Astrocyte (in vitro differentiated cells and primary cell): ENCODE measurements at places on chromosomes 11 and 22. TPM values are rescaled to one million over a fixed set of nuclear protein-coding genes. Genes with fewer than 3 reads are reported as not detected.

Gene APOBEC3F
- total RNA-seq: 10.4 and 11.0 TPM in 2 replicates

Gene OR4A47
- not detected in 2 replicates for total RNA-seq

Gene CCDC116
- 0.11 and 0.22 TPM in 2 replicates for total RNA-seq

Gene CXCR5
- 0.07 and 0.12 TPM in 2 replicates for total RNA-seq

Gene GSTT2
- not detected in 2 replicates for total RNA-seq

Gene LRRC56
- total RNA-seq: 0.82 and 1.8 TPM in 2 replicates

Gene AGBL2
- total RNA-seq: 1.4 and 2.1 TPM in 2 replicates

Gene AQP11
- total RNA-seq: 0.48 and 0.91 TPM in 2 replicates

Gene KCNJ1
- total RNA-seq: 0.14 TPM in 1 of 2 replicates, not detected in the other

Gene ASCL2
- total RNA-seq: not detected in 2 replicates

Gene APBB1
- 35.5 and 36.3 TPM in 2 replicates for total RNA-seq
